Spleen (tissue), 13 donors: ENCODE measurements at places on chromosomes 7 and 10. TPM values are rescaled to one million over a fixed set of nuclear protein-coding genes. Genes with fewer than 3 reads are reported as not detected.

GRCh38 chr7:304574-305409 is 14.8 kb downstream of the FOXL3 start:
- H3K4me3 ChIP-seq, result no peak overlapping the region
- H3K27ac ChIP-seq, result no peak overlapping the region
- H3K27me3 ChIP-seq, result no peaks in the 10 kb centered on the region
- DNase-seq, result peak; percentile 41
- H3K36me3 ChIP-seq, result no peaks in the 10 kb centered on the region
- no peaks in the 10 kb centered on the region for H3K4me1 ChIP-seq

DNA sequence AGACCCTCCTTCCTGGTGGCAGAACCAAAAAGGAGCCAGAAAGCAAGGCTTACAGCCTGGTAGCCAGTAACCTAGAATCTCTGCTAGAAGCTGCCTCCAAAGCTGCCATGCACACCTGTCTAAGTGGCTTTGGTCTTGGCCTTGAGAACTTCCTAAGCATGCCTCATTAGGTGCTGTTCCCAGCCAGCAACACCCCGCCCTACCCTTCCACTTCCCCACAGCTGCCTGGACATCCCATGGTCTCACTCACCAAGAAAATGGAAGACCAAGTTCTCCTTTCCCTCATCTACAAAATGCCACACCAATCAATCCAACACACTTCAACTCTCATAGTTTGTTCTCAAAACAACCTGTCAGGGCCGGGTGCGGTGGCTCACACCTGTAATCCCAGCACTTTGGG is 4.2 kb downstream of the PSAP start:
- H3K4me3 ChIP-seq, result no peak overlapping the region
- H3K27me3 ChIP-seq, result no peaks in the 10 kb centered on the region
- H3K4me1 ChIP-seq, result peaks cover 84% of the 10 kb centered on the region

DNA sequence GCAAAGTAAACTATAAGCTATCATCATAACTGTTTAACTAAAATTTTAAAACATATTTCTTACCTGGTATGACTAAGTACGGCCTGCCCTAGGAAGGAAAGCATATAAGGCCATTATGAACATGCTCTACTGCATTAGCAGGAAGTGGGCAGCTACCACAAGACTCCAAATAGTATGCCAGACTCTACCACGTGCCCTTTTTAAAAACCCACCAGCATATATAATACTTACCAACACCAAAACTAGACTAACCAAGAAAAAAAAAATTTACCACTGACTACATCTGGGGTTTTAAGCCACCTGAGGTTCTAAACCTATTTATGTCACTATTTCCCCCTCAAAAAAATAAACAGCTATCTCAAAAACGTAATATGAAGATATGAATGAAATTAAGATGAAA is 30.1 kb downstream of the NUDCD3 start:
- no peak for DNase-seq
- H3K4me1 ChIP-seq, result peaks cover 56% of the 10 kb centered on the region

- H3K27me3 ChIP-seq, result no peaks in the 10 kb centered on the region
- H3K4me1 ChIP-seq, result peaks cover 20% of the 10 kb centered on the region
- H3K36me3 ChIP-seq, result peaks cover 56% of the 10 kb centered on the region
- no peak overlapping the region for H3K27ac ChIP-seq
- H3K4me3 ChIP-seq, result no peak overlapping the region
Measured at GRCh38 chr10:74976565-74976964, 134.9 kb upstream of the SAMD8 start.

DNA sequence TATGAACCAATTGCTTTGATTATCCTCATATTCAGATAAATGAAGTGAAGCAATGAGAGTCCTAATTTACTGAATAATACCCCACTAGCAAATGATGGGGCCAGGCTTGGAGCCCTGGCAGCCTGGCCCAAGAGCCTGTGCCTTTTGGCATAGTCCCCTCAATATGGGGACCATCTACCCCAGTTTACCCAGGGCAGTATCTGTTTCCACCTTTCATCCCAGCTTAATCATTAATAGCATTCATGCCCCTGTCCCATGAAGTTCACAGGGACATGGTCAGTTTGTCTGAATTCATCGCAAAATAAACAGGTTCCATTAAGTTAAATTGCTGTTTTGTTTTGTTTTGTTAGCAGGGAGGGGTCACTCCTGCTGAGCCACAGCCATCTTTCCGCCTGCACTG is 25.5 kb downstream of the BCCIP start:
- peaks cover 4% of the 10 kb centered on the region for H3K4me1 ChIP-seq
- no peak overlapping the region for H3K4me3 ChIP-seq
- no peak overlapping the region for H3K27ac ChIP-seq
- peaks cover 21% of the 10 kb centered on the region for H3K36me3 ChIP-seq
- DNase-seq, result no peak

DNA sequence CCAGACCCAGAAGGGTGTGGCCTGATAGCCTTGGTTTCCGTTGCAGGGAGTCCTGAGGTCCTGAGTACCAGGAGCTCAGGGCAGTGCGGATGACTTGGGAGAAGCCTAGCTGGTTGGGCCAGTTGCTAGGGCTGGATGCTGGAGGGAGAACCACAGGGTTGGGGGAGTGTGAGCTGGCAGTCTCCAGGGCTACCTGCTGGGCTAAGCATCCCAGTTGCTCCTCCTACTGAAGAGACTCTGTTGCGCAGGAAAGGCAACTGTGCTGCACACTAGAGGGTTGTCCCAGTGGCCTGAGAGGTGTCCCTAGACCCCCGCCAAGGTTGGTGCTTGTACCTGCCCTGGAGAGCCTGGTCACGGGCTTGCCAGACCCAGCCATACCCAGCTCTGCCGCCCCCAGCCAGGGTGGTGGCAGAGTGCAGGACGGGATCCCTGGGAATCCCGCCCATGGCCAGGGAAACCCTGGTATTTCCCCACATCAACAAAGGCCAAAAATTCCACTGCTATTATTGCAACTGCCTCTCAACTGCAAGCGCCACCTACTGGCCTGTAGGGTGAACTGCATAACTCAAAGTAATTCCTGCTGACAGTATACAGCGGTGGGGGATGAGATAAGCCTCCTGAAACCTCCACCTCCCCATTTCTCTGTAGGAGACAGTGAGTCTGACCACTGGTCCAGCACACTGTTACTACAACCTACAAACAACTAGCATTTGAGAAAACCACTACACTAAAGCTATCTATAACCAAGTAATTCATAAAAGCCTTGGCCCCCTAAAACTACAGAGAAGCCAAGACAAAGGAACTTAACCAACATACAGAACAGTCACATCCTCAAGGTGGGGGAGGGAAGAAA is 67.6 kb upstream of the DDC start:
- DNase-seq, result no peak
- H3K4me1 ChIP-seq, result no peaks in the 10 kb centered on the region
- no peak overlapping the region for H3K4me3 ChIP-seq
- H3K27me3 ChIP-seq, result no peaks in the 10 kb centered on the region
- H3K27ac ChIP-seq, result no peak overlapping the region

- H3K27me3 ChIP-seq, result no peaks in the 10 kb centered on the region
- H3K4me1 ChIP-seq, result peaks cover 21% of the 10 kb centered on the region
- peak overlapping the region; percentile 79 for H3K27ac ChIP-seq
- no peak overlapping the region for H3K4me3 ChIP-seq
Measured at GRCh38 chr10:77836299-77836820, 90.2 kb downstream of the DLG5 start.

GRCh38 chr10:79452174-79452611 is 6.8 kb upstream of the ZCCHC24 start:
- H3K4me1 ChIP-seq, result no peaks in the 10 kb centered on the region
- DNase-seq, result peak; percentile 53
- no peak overlapping the region for H3K27ac ChIP-seq
- H3K27me3 ChIP-seq, result no peaks in the 10 kb centered on the region
- no peaks in the 10 kb centered on the region for H3K36me3 ChIP-seq

GRCh38 chr10:122782911-122783310 is 62.7 kb downstream of the CUZD1 start:
- H3K36me3 ChIP-seq, result no peaks in the 10 kb centered on the region
- no peaks in the 10 kb centered on the region for H3K4me1 ChIP-seq
- H3K27me3 ChIP-seq, result no peaks in the 10 kb centered on the region
- H3K27ac ChIP-seq, result no peak overlapping the region

GRCh38 chr10:31319602-31320549 is 860 bp downstream of the ZEB1 start:
- H3K4me1 ChIP-seq, result peaks cover 43% of the 10 kb centered on the region
- H3K27me3 ChIP-seq, result no peaks in the 10 kb centered on the region
- H3K36me3 ChIP-seq, result no peaks in the 10 kb centered on the region
- peak overlapping the region; percentile 99 for H3K27ac ChIP-seq

DNA sequence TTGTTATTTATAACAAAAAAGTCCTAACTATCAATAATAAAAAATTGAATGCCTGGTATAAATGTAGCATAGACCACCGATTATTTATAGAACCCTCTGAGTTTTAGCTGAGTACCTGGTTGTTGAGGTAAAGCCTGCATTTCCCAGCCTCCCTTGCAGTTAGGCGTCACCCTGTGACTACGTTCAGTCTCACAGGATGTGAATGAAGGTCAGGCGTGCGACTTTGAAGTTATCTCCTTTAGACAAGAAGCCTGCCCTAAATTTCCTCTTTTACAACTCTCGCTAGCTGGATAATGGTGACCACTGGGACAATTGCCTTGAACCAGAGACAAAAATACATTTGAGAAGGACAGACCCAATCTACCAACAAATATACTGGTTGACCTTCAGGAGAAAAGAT is 67.5 kb upstream of the TES start:
- H3K4me1 ChIP-seq, result peaks cover 8% of the 10 kb centered on the region
- no peaks in the 10 kb centered on the region for H3K27me3 ChIP-seq
- H3K4me3 ChIP-seq, result no peak overlapping the region
- peak overlapping the region; percentile 7 for H3K27ac ChIP-seq

GRCh38 chr10:74960670-74961069 is 134.3 kb downstream of the KAT6B start:
- no peak overlapping the region for H3K4me3 ChIP-seq
- H3K4me1 ChIP-seq, result no peaks in the 10 kb centered on the region
- no peaks in the 10 kb centered on the region for H3K27me3 ChIP-seq
- H3K27ac ChIP-seq, result no peak overlapping the region

DNA sequence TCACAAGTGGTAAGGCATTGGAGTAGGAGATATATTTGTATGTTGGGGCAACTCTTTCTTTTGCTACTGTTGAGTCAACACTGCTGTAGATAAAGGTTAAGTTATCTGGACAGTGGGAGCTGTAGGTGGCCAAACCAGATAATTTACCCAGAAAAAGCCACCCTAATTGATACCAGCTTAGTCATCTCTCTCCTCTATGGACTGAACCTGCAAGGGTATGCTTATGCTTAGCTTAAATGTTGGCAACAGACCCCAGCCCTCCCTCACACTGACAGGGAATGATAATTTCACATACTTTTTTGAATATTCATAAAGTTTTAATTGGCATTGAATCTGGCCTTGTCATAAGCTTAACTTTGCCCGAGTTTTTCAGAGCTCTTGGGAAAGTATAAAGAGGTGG is 66.3 kb downstream of the CREB5 start:
- H3K36me3 ChIP-seq, result no peaks in the 10 kb centered on the region
- no peaks in the 10 kb centered on the region for H3K27me3 ChIP-seq
- H3K27ac ChIP-seq, result no peak overlapping the region
- no peaks in the 10 kb centered on the region for H3K4me1 ChIP-seq
- H3K4me3 ChIP-seq, result no peak overlapping the region
- DNase-seq, result no peak

GRCh38 chr10:80205477-80206276 is at the start of gene ANXA11:
TSS of gene ANXA11 (minus strand) at chr10:80205537. CDS start at chr10:80172861, 32,676 bp downstream.
- peak within 1 kb of the TSS; percentile 98 for H3K27ac ChIP-seq
- no peaks in the 10 kb centered on the region for H3K27me3 ChIP-seq
- H3K4me3 ChIP-seq, result peak within 1 kb of the TSS; percentile 76

DNA sequence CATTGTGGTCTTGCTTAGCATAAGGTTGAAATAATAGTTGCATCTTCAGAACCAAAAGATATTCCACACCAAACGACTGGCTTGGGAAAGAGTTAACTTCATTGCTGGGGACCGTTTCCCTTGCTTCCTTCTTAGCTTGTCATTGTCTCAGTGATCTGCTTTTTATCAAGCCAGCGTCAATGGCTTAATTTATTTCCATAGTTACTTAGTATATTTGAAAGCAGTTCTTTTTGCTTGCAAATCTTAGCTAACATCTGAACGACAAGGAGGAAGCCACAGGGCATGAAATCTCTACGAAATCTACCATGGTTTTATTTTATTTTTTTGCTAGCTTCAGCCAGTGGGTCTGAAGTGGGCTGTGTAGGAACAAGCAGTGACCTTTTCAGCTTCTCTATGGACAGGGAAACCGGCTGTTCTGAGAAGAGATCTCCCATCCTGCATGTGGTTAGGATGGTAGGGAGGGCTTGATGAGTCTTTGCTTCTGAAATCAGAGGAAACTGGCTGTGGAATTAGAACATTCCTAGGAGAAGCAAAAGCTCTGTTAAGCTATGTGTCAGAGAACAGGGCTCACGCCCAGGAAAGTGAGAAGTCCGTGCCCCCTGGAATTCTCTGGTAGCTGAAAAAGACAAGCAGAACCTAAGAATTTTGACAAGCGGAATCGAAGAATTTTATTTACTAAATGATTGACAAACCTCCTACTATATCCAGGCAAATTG is 8.0 kb downstream of the SLC18A2 start:
- no peaks in the 10 kb centered on the region for H3K4me1 ChIP-seq
- H3K27ac ChIP-seq, result no peak overlapping the region
- H3K4me3 ChIP-seq, result no peak overlapping the region
- no peak for DNase-seq
- H3K27me3 ChIP-seq, result no peaks in the 10 kb centered on the region

DNA sequence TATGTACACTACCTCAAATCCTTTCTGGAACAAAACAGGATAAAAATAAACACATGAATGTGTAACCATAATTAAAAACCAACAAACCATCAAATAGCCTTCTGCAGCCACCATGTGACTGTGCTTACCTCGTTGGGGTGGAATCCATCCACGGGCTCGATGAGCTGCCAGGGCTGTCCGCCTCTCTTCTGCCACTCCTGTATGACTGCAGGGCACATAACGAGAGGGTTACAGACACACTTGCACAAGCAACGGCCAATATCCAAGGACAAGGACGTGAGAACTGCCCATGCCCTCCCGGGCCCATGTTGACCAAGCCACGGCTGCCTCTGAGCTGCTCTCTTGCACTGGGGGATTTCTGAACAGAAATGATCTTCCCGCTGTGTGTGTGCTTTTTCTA is 132.2 kb downstream of the ANLN start:
- no peaks in the 10 kb centered on the region for H3K36me3 ChIP-seq
- H3K4me1 ChIP-seq, result no peaks in the 10 kb centered on the region
- no peak overlapping the region for H3K27ac ChIP-seq
- DNase-seq, result no peak
- no peaks in the 10 kb centered on the region for H3K27me3 ChIP-seq

- DNase-seq, result no peak
- peaks cover 45% of the 10 kb centered on the region for H3K4me1 ChIP-seq
Measured at GRCh38 chr10:93075369-93076221, 1.9 kb downstream of the CYP26A1 start.

VSTM4 gene
- 1.6 TPM for polyA plus RNA-seq

GPR15LG gene
- 0.16 TPM for polyA plus RNA-seq

RFC2 gene
- 17.0 TPM for polyA plus RNA-seq

MYPN gene
- polyA plus RNA-seq, result 0.03 TPM

TAS2R4 gene
- polyA plus RNA-seq, result 0.48 TPM

NEURL1 gene
- polyA plus RNA-seq, result 2.9 TPM

STEAP1B gene
- polyA plus RNA-seq, result 5.9 TPM

GNAT3 gene
- polyA plus RNA-seq, result not detected

HKDC1 gene
- polyA plus RNA-seq, result 1.1 TPM
